HFF-Myc (cell line): ENCODE measurements at places on chromosomes 13 and 19.
A peak's percentile ranks its signal among the peaks of the same experiment; 100 is the strongest.

GRCh38 chr13:81929988-81930387 is 1589.1 kb upstream of the SPRY2 start:
- no peak for DNase-seq

- no peak for DNase-seq
These were observed 349 bp downstream of the BCL2L12 start for GRCh38 chr19:49666120-49666444.

- no peak for DNase-seq
These were observed 81.2 kb downstream of the COL4A2 start for GRCh38 chr13:110388108-110388943.

DNA sequence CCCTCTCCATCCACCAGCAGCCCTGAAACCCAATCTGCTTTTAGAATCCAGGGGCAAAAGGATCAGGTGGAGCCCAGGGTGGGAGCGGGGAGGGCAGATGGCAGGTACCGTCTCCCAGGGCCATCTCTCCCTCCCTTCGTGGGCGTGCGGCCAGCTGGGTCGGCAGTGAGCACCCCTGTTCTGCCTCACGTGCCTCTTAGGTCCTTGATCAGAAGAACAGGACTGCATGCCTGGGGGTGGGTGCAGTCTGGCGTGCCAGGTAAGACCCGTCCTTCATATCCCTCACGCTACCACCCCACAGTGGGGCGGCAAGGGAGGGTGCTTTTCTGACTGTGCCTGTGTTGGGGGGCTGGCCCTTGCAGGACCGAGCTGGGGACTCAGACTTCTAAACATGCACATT is 2.0 kb downstream of the SLC8A2 start:
- no peak for DNase-seq

DNA sequence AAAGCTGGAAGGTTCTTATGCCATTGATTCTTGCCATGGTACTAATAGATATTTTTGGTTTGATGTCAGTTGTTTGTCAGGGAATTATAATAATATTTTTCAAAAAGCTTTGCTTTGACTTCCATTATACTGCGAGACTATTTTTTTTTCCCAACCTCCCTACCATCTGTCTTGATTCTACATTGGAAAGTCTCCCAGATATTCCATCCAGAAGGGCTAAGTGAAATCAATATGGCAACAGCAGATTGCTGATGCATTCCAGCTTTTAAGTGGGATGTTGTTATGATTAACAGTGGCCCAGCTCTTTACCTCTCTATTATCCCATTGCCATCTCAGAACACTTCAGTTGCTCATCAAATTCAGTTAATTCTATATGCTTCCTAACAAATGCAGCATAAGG is 247.4 kb downstream of the OXGR1 start:
- DNase-seq = no peak

GRCh38 chr19:42228641-42229040 is 8.5 kb downstream of the ZNF526 start:
- no peak for DNase-seq

DNA sequence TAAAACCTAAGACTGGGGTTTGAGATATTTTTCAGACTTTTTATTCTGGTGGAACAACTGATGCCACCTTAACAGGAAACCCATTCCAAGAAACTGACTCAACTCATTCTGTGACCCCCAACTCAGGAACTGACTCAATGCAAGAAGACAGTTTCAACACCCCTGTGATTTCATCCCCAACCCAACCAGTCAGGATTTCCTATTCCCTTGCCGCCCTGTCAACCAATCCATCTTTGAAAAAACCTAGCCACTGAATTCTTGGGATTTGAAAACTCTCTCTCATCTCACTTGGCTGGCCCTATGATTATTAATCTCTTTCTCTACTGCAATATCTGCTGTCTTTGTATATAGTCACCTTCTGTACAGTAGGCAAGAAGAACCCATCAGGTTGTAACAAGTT is 1211.9 kb upstream of the ATXN8OS start:
- no peak for DNase-seq

DNA sequence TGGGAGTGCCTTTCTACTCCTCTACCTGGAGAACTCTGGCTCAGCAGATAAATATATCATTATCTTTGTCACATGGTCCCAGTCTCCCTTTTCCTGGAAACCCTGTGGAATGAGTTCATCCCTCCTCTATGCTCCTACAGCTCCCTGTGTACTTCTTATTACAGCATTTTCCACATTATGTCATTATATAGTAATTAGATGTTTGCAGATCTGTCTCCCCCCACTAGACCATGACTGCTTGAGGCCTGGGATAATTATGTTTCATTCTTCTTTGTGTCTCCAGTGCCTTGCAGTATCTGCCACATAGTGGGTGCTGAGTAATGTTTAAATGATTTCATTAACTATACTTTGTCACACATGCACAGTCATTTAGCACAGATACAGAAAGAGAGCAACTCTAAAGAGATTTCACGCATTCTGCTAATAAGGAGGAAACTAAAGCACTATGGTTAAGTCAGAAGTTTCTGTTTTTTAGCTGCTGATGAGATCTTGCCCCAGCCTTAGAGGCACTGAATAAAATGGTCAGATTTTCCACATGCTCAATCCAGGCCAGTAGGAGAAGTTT is 66.1 kb upstream of the DIAPH3 start:
- DNase-seq = no peak

DNA sequence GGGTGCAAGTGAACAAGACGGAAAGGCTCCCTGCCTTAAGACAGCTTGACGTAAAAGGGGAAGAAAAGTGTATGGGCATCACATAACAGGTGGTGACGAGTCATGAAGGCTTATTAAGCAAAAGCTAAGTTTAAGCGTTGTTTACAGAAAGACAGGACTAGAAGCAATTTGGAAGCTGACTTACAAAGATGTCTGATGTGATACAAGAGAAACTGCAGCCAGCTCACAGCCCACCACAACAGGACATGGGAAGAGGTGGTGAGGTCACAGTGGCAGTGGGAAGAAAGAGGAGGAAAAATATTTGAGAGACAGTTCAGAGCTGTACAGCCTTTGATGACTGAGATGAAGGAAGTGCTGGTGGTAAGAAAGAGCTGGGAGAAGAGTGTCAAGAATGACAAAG is 181.6 kb downstream of the KLF12 start:
- no peak for DNase-seq

GRCh38 chr13:31010296-31010695 is 77.8 kb downstream of the TEX26 start:
- no peak for DNase-seq

DNA sequence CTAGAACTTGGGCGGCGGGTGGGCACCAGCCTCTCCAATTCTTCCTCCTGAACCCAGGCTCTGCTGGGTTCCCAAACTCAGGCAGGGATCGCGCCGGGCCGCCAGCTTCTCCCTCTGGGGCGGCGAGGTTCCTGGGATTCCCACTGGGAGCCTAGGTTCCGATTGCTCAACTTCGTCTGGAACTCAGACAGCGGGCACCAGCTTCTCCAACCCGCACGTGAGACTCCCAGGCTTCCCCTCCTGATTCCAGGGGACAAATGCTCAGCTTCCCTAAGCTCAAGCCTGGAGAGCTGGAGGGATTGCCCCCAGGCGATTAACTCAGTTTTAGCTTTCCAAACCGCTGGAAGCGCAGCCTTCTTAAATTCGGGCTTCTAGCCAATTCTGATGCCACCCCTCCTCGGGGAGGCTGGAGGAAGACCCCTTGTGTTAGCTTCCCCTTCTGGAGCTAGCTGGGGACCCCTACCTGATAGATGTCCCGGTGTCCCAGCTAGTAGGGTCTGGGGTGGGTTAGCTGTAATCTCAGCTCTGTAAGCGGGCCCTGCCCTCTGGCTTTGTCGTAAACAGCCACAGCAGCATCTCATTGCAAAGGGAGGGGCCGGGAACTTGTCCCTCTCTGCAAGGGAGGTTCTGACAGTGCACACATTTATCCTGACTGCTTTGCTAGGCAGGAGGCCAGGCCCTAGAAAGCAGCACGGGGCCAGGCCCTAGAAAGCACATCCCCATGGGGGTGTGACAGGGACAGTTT is 671 bp downstream of the MCOLN1 start:
- DNase-seq = no peak

- DNase-seq = no peak
These were observed 76.7 kb upstream of the GPR183 start for GRCh38 chr13:99383946-99384345.

GRCh38 chr19:44754750-44755080 is 6.2 kb downstream of the BCL3 start:
- no peak for DNase-seq

GRCh38 chr13:83168590-83168989 is 713.7 kb downstream of the SLITRK1 start:
- DNase-seq = no peak

GRCh38 chr13:113292021-113292862 is 4.8 kb upstream of the LAMP1 start:
- DNase-seq = no peak

GRCh38 chr19:55434356-55434919 is 8.7 kb downstream of the SHISA7 start:
- DNase-seq = no peak

- no peak for DNase-seq
These were observed 175.5 kb upstream of the SERP2 start for GRCh38 chr13:44197791-44198770.

- DNase-seq = no peak
These were observed 119.4 kb downstream of the SLC7A1 start for GRCh38 chr13:29476046-29476445.

GRCh38 chr13:51801631-51802099 is 2.3 kb downstream of the DHRS12 start:
- DNase-seq = no peak

- no peak for DNase-seq
These were observed 192.8 kb upstream of the TSC22D1 start for GRCh38 chr13:44768775-44769581.

DNA sequence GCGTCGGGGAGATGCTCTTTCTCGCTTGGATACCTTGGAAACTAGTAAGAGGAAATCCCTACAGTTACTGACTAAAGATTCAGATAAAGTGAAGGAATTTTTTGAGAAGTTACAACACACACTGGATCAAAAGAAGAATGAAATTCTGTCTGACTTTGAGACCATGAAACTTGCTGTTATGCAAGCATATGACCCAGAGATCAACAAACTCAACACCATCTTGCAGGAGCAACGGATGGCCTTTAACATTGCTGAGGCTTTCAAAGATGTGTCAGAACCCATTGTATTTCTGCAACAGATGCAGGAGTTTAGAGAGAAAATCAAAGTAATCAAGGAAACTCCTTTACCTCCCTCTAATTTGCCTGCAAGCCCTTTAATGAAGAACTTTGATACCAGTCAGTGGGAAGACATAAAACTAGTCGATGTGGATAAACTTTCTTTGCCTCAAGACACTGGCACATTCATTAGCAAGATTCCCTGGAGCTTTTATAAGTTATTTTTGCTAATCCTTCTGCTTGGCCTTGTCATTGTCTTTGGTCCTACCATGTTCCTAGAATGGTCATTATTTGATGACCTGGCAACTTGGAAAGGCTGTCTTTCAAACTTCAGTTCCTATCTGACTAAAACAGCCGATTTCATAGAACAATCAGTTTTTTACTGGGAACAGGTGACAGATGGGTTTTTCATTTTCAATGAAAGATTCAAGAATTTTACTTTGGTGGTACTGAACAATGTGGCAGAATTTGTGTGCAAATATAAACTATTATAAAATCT is 2.7 kb upstream of the KCNRG start:
- DNase-seq = no peak

DNA sequence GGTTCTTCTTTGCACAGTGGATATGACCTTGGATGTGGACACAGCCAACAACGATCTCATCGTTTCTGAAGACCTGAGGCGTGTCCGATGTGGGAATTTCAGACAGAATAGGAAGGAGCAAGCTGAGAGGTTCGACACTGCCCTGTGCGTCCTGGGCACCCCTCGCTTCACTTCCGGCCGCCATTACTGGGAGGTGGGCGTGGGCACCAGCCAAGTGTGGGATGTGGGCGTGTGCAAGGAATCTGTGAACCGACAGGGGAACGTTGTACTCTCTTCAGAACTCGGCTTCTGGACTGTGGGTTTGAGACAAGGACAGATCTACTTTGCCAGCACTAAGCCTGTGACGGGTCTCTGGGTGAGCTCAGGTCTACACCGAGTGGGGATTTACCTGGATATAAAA is 9.4 kb downstream of the RFPL4AL1 start:
- DNase-seq = no peak

- DNase-seq = no peak
These were observed 1198.2 kb upstream of the PCDH20 start for GRCh38 chr13:62613819-62614218.

GRCh38 chr13:26941345-26942174 is 181.0 kb upstream of the GPR12 start:
- no peak for DNase-seq

GRCh38 chr13:24671386-24672113 is 8.7 kb upstream of the ATP12A start:
- DNase-seq = peak; percentile 85

GRCh38 chr19:17576758-17577456 is 21.5 kb downstream of the COLGALT1 start:
- no peak for DNase-seq

DNA sequence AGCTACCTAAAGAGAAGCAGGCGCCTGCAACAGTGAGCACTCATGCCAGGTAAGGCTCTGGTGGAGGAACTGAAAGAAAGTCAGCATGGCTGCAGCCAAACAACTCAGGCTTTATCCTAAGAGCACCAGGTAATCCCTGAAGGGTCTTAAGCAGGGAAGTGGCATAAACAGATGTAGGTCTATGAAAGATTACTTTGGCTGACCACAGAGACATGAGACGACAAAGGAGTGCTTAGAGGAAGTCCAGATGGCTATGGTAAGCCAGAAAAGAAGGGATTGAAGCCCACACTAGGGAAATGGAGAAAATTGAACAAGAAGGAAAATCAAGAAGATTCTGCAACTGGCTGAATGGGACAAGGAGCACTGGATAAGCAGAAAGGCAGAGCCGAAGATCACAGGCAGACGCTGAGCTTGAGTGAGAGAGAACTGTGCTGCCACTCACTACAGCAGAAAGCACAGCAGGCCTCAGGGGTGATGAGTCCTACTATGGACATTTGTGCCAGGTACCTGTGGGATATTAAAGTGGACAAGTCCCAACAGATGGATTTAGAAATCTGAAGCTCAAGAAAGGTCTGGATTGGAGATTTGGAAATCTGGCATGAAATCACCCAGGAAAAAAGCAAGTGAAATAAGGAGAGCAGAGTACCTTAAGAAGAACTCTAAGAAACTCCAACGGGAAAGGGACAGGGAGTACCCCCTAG is 4.2 kb downstream of the RCBTB1 start:
- DNase-seq = no peak

- peak; percentile 61 for DNase-seq
These were observed 33.7 kb downstream of the VSTM1 start for GRCh38 chr19:54029930-54030490.
